NCI-H774 (cell line): ENCODE measurements at places on chromosomes 7 and 10.
A peak's percentile ranks its signal among the peaks of the same experiment; 100 is the strongest.

- DNase-seq = no peak
Observed at GRCh38 chr10:7464691-7465090, 53.9 kb upstream of the SFMBT2 start.

GRCh38 chr7:87058744-87059524 is 520 bp downstream of the ELAPOR2 start:
- DNase-seq = peak; percentile 44

GRCh38 chr10:62815381-62816075 is 638 bp downstream of the EGR2 start:
- no peak for DNase-seq

DNA sequence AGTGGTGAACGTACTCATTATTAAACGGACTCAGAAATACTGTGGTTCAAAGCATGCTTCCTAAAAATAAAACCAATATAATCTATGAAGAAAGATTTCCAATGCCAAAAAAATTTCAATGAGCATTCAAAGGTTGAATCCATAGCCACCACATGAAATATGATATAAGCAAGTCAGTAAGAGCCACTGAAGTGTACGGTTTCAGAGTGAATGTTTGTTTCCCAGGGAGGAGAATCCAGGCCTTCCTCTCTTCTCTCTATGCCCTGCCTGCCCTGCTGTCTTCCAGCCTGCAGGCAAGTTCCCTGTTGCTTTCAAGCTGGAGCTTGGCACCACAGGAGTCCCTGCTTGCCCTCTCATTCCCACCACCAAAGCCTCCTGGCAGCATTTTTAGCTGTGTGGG is 1171.6 kb upstream of the C7orf33 start:
- no peak for DNase-seq
